ENCODE measurements at places on chromosomes 2 and 18.

- no peaks in the 10 kb centered on the region for H3K4me1 ChIP-seq
- no peak overlapping the region for H3K4me3 ChIP-seq
- H3K27ac ChIP-seq, result no peak overlapping the region
- peak; percentile 80 for DNase-seq
- no peaks in the 10 kb centered on the region for H3K36me3 ChIP-seq
These were observed 208.0 kb downstream of the TFCP2L1 start for GRCh38 chr2:121076885-121077549.

DNA sequence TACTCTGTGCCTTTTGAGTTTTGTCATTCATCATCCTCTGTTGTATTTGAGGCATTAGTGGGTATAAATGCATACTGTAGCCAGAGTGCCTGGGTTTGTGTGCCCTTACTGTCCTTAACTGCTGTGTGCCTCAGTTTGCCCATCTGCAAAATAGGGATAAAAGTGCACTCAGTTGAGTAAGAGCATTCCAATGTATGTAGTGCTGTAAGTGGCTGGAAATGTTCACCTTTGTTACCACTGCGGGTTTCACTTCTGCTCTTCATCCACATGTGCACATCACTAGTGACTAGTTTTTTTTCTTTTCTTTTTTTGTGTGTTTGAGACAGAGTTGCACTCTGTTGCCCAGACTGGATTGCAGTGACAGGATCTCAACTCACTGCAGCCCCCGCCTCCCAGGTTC, 39.9 kb downstream of the PLEKHB2 start:
- no peaks in the 10 kb centered on the region for H3K27me3 ChIP-seq
- no peak overlapping the region for H3K27ac ChIP-seq
- H3K4me3 ChIP-seq, result no peak overlapping the region
- no peak for DNase-seq

GRCh38 chr2:6782517-6783237, 83.0 kb downstream of the CMPK2 start:
- H3K36me3 ChIP-seq, result no peaks in the 10 kb centered on the region
- H3K27me3 ChIP-seq, result peaks cover 13% of the 10 kb centered on the region
- H3K4me1 ChIP-seq, result no peaks in the 10 kb centered on the region
- H3K4me3 ChIP-seq, result no peak overlapping the region
- DNase-seq, result no peak

DNA sequence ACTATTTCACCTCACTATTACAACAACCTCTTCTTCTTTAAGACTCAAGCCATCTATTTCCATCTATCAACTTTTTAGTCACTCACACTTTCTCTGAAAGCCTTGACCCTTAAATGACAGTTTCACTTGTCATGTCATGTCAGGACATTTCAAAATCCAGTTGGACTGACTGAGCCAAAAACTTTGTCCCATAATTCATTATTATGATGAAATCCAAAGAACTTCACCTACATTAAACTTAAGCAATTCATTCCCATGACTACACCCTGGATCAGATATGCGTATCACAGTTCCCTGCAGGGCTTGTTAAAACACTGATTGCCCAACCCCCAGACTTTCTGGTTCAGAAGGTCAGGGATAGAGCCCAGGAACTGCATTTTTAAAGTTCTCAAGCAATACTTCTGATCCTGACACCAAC, 26.5 kb downstream of the LDAH start:
- no peaks in the 10 kb centered on the region for H3K27me3 ChIP-seq
- peaks cover 20% of the 10 kb centered on the region for H3K36me3 ChIP-seq
- no peaks in the 10 kb centered on the region for H3K4me1 ChIP-seq

GRCh38 chr2:37993143-37993542, 68.1 kb downstream of the RMDN2 start:
- H3K36me3 ChIP-seq, result no peaks in the 10 kb centered on the region
- no peak overlapping the region for H3K4me3 ChIP-seq
- no peak for DNase-seq

All from K562 (cell line).